ENCODE measurements at places on chromosomes 13 and 19.
A peak's percentile ranks its signal among the peaks of the same experiment; 100 is the strongest.

DNA sequence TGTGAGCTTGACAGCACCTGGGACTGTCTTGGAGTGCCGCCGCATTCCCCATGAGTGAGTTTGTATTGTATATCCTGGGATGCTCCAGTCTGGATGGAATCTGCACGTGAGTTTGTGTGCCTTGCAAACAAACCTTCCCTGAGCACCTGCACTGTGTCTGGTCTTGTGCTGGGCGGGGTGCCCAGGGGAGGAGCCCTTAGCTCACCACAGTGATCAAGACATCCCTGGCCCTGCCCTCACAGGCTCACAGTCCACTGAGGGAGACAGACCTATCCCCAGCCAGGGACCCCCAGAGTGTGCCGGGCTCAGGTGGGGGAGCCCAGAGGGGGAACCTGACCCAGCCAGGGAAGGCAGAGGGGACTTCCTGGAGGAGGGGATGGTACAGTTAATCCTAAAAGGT, 1.7 kb upstream of the BCAM start:
- no peak for DNase-seq

- no peak for DNase-seq
Observed at GRCh38 chr13:42649831-42650230, 75.9 kb downstream of the TNFSF11 start.

GRCh38 chr19:4391701-4392483, 8.5 kb downstream of the SH3GL1 start:
- no peak for DNase-seq

DNA sequence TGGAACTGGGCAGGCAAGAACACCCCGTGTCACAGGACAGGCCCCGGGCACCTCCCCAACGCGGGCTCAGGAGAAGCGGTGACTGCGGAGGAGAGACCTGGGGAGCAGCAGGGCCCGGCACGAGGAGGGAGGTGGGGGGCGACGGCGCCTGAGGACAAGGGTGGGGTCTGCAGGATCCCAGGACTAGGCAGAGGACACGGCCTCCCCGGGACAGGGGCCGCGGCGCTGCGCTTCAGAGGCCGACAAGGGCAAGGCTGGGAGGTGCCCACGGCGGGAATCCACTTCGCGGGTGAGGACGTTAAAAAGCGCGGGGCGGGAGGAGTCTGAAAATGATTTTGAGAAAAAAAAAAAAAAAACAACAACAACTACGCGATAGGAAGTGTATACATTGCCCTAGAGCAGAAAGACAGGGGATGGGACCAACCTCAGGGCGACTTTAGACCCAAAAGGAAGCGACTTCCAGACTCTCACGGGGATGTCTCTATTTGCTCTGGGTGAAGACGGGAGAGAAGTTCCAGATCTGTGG, 44.9 kb downstream of the ZNF611 start:
- no peak for DNase-seq

GRCh38 chr13:98961503-98962105, 16.3 kb downstream of the DOCK9 start:
- no peak for DNase-seq

- DNase-seq: peak; percentile 36
Observed at GRCh38 chr13:33285420-33286124, at the start of gene STARD13. Gene STARD13, minus strand, starts transcription at chr13:33285755. Its CDS starts 117 bp downstream, at chr13:33285638.

GRCh38 chr13:55534306-55534705, 1606.4 kb upstream of the PRR20A start:
- DNase-seq: no peak

DNA sequence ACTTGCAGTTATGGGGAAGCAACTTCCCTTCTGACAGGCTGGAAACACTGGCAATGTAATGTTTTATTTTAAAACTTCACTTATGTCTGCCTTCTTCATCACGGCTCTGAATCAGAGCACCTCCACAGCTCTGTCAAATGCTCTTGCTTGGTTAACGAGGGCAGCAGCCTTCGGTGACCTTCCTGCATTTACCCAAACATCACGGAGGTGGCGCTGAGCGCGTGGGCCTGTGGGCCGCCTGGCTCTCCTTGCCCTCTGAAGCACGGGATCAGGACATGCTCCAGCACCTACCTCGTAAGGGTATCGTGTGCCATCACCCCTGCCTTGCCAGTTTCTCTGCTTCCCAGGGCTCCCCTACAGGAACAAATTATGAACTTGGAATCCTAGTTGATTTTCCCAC, 310.0 kb downstream of the TEX29 start:
- no peak for DNase-seq

GRCh38 chr13:22154041-22154440, 483.2 kb downstream of the FGF9 start:
- no peak for DNase-seq

GRCh38 chr13:28356561-28357021, 138.3 kb downstream of the FLT1 start:
- DNase-seq: no peak

- no peak for DNase-seq
Observed at GRCh38 chr19:5792224-5792623, 1.3 kb upstream of the DUS3L start.

- no peak for DNase-seq
Observed at GRCh38 chr19:18704971-18705370, 21.5 kb downstream of the CRTC1 start.

GRCh38 chr13:110683203-110683883, 22.6 kb downstream of the CARS2 start:
- no peak for DNase-seq

- DNase-seq: no peak
Observed at GRCh38 chr13:41601718-41602445, 144.5 kb downstream of the RGCC start.

DNA sequence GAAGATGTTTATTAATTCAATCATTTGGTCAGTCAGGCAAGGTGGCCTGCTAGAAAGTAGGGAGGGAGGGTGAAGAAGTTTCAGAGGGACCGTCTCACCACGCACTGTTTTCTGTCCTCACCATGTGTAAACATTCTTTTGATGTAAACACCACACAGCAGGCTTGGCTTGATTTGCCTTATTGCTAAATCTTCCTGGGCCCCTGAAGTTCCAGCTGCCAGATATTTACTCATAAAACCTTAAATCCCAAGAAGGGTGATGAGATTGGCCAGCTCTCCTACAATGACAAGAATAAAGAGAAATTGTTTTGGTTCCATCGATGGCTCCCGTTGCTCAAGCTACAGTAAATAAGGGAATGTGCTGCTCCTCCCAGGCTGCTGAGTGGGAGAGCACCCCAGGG, 198.2 kb upstream of the TMTC4 start:
- no peak for DNase-seq

GRCh38 chr19:6126335-6126974, 9.0 kb upstream of the ACSBG2 start:
- DNase-seq: peak; percentile 83

DNA sequence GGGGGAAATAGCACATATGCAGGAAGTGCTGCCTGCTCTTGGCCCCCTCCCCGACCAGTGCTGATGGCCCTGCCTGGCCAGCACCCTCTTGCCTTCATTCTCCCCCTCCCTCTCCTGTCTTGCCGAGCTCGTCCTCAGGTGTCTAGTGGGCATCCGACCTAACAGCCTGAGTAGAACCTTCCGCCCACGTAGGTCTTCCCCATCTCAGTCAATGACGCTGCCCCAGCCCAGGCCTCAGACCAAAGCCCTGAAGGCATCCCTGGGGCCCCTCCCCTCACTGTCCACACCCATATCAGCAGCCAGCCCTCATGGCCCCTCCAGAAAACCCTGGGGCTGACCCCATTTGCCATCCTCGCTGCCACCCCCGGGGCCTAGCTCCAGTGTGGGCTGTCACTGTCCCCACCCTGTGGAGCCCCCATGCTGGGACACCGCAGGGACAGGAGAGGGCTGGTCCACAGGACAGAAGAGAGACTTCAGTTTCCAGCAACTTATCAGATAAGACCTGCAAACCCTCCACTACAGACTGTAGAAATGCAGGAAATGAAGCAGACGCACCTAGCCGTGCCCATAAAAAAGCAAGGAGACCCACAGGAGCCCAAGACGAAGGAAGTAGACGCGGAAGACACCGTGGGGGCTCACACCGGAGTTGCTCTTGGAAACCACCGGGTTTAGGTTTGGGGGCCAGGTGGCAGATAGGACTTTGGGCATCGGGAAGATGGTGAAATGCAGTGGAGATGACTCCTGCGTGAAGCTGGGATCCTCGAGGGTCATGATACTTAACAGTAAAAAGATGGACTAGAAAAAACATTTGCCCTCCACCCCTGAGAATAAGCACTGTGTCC, 38.3 kb downstream of the AP1M1 start:
- no peak for DNase-seq

DNA sequence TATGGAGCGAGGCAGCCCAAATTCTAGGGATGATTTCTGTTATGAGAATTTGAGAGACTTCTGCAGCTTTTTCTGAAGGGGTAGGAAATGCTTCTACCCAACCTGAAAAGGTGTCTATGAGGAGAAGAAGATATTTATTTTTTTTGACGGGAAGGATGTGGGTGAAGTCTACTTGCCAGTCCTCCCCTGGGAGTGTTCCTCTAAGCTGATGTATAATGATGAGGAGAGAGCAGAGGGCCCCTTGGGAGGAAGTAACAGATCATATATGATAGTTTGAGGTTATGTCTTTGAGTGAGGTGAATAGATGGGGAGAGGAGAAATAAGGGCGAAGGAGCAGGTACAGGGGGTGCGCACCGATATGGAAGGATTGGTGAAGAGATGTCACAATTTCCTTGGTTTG, 910.6 kb upstream of the SLITRK5 start:
- DNase-seq: no peak

DNA sequence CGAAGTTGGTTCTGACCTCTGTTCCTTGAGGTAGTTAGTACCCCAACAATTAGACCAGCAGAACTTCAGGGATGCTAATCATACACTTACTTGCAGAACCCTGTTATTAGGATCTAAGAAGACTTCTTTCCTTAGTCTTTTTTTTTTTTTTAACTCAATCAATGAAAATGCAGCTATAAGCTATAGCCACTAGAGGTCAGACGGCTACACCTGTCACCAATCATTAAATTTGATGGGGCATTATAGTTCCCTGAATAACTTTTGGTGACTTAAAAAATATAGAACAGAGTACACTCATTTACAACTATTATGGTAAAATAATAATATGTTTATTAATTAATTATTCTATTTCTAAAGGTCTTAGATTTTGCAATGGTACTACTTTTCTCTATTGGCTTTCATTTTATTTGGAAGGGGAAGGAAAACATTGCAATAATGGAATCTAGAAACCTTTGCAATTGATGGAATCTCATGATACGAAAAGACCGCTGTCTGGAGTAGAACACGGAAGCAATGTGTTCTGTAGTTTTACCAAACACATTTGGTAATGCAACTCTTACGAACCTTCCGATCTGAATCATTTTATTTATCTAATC, 483.2 kb downstream of the DIAPH3 start:
- no peak for DNase-seq

DNA sequence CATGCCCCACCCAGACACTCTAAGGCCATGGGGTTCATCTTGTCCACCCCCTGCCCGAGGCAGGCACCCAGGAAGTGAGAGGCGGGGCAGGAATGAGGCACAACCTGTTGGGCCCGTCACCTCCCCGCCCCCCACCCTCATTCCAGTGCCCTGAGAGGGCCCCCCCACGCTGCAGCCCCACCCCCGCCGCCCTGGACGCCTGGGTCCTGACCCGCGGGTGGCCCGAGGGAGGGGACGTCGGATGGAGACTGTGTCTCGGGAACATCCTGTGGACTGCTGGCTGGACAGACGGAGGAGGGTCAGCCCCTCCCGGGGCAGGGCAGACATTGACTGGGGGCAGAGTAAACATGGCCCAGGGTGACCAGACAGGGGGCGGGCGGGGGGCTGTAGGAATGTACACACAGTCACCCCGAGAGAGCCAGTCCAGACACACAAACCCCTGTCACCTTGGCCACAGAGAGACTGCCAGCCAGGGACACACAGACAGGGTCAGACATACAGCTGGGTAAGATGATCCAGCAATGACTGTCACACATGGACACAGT, 7.4 kb upstream of the JUNB start:
- no peak for DNase-seq
